ENCODE measurements at places on chromosomes 4 and X. TPM values are rescaled to one million over a fixed set of nuclear protein-coding genes. Genes with fewer than 3 reads are reported as not detected.

DNA sequence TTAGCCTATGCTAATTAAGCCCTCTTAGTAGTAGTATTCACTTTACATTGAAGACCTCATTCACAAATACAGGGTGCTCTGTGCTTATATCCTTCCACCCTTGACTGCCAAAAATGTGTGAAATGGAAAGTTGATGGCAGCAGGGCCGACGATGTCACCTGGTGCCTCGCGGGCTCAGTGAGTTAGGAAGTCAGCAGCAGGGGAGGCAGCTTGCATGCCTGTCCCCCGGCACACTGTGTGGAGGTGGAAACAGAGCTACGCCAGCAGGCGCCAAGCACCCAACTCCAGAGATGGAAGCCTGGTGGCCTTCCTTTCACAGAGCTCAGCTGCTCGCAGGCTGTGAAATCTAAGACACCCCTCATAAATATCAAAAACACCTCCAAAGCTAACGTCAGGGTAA is 8.4 kb downstream of the MSL3 start:
- DNase-seq: no peak

GRCh38 chr4:7206385-7206784 is 14.0 kb downstream of the SORCS2 start:
- DNase-seq: no peak

- no peak for DNase-seq
Measured at GRCh38 chrX:45001048-45001447, 128.1 kb downstream of the KDM6A start.

DNA sequence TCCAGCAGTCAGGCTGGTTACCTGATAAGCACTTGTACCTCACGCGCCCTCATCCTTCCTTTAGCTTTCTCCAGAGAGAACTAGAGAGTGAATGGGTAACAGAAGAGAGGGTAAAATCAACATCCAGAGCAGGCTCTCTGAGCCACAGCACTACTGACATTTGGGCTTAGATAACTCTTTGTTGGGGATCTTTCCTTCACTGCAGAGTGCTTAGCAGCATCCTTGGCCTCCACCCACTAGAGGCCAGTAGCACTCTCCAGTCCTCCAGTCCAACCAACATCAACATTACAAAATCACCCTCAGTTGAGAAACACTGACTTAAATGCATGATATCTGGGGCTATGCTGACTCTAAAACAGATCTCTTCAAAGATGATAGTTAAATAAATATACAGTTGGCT is 220.7 kb downstream of the TACR3 start:
- no peak for DNase-seq

GRCh38 chr4:36392024-36392423 is 110.6 kb downstream of the DTHD1 start:
- no peak for DNase-seq

Gene MAGED4
- total RNA-seq: 10.9 TPM
